Effector memory CD4-positive, alpha-beta T cell (primary cell): ENCODE measurements at places on chromosomes 6 and 20.
A peak's percentile ranks its signal among the peaks of the same experiment; 100 is the strongest.

DNA sequence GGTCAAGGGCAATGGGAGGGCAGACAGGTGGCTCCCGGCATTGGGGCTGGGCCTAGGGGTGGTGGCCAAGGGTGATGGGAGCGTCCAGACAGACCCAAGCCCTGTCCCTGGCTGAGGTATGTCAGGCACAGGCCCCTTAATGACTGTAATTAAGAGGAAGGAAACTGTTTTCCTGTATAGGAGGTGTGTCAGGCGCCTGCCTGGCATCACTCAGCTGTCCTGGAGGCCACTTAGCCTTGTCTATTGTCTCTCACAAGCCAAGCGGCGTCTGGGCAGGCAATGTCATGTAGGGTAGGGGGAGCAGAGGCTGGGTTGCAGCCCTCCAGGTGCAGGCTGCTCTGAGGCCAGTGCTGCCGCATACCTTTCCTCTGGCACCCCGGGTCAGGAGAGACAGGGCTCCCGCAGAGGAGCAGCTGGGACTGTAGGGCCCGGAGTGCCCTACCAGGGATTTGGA lies 3.9 kb upstream of the FAM83C start:
- no peaks in the 10 kb centered on the region for H3K27me3 ChIP-seq
- no peak overlapping the region for H3K4me3 ChIP-seq
- no peaks in the 10 kb centered on the region for H3K36me3 ChIP-seq
- H3K4me1 ChIP-seq, result no peaks in the 10 kb centered on the region
- no peak overlapping the region for H3K27ac ChIP-seq

- DNase-seq, result no peak
- H3K27ac ChIP-seq, result no peak overlapping the region
- H3K4me1 ChIP-seq, result no peaks in the 10 kb centered on the region
Measured at GRCh38 chr6:156589281-156589680, 187.9 kb upstream of the ARID1B start.

- DNase-seq, result no peak
- no peaks in the 10 kb centered on the region for H3K4me1 ChIP-seq
- H3K4me3 ChIP-seq, result no peak overlapping the region
- H3K36me3 ChIP-seq, result peaks cover 4% of the 10 kb centered on the region
- no peaks in the 10 kb centered on the region for H3K27me3 ChIP-seq
Measured at GRCh38 chr6:110902091-110902490, 27.5 kb downstream of the AMD1 start.

DNA sequence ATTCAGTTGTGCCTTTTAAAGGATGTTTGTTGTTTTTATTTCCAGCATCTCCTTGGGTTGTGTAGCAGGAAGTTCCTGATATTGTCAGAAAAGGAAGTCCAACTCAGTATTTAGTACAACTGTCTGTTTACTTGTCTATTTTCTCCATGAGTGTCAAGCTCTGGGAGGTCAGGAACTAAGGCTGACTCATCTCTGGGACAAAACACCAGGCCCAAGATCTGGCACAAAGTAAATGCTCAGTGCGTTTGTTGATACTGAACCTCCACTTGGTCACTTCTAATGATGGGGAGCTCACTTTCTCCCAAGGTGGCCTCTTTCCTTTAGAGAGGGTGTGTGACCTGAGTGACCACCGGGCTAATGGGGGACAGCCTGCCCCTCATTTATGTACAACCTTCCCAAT lies 12.6 kb upstream of the PIGU start:
- H3K36me3 ChIP-seq, result no peaks in the 10 kb centered on the region
- no peak overlapping the region for H3K27ac ChIP-seq
- H3K27me3 ChIP-seq, result no peaks in the 10 kb centered on the region
- no peak for DNase-seq
- no peak overlapping the region for H3K4me3 ChIP-seq
- no peaks in the 10 kb centered on the region for H3K4me1 ChIP-seq

- no peaks in the 10 kb centered on the region for H3K4me1 ChIP-seq
- no peaks in the 10 kb centered on the region for H3K27me3 ChIP-seq
- no peak overlapping the region for H3K4me3 ChIP-seq
Measured at GRCh38 chr6:73857341-73857890, 161.4 kb downstream of the CD109 start.

DNA sequence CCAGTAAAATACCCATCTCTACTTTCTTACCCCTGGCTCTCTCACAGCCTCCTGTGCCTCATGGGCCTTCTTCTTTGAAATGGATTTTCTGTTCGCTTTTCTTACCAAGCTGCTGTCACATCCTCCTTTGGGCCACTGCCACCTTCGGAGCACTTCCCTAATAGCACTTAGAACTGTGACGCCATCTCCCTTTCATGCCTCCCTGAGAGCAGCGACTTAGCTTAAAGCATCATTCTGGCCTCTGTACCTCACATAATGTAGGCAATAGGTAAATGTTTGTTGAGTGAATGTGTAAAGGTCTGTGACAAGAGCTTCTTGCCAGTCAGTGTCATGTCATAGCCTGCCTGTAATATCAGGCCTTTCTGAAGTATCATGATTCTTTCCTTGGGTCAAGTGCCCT lies 78.8 kb downstream of the ADGRG6 start:
- H3K36me3 ChIP-seq, result no peaks in the 10 kb centered on the region
- H3K27me3 ChIP-seq, result no peaks in the 10 kb centered on the region
- H3K27ac ChIP-seq, result no peak overlapping the region
- DNase-seq, result no peak
- H3K4me3 ChIP-seq, result no peak overlapping the region

DNA sequence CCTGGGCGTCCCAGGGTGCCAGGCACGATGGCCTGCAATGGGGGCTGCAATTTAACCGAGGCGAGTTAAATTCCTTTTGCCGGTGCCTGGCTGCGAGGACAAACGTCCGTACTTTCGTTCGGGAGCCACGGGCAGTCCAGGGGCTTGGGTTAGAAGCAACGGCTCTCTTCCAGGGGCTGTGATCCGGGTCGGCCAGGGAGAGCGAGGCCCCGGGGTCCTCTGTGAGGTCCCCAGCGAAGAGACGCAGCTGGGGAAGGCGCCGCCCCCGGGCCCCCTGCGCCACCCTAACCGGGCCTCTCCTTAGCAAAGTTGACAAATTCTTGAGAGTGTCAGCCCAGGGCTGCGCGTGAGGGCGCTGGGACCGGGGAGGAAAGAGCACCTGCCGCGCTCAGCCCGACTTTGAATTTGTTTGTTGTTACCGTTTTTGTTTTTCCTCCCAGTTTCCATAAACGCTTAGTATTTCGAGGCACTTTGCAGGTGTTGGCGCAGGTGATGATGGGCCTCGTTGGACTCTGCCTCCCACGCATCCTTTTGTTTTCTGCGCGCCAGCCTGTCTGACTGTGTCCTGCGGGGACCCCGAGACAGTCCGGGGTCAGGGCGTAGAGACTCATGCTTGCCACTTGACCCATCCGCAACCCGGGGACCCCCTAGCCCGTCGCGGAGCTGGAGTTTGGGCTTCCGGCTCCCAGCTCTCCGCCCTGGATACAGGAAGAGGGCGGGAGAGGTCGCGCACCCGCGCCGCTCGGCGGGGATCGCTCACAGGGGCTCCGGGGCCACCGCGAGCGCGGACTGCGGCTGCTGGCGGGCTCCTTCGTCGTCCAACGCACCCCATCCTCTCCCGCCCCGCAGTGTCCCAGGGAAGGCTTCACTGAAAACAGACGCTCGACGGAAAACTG lies 5.8 kb downstream of the OLIG3 start:
- H3K4me1 ChIP-seq, result peaks cover 33% of the 10 kb centered on the region
- peak overlapping the region; percentile 37 for H3K4me3 ChIP-seq
- no peaks in the 10 kb centered on the region for H3K36me3 ChIP-seq
- no peak for DNase-seq
- H3K27me3 ChIP-seq, result peaks cover 70% of the 10 kb centered on the region

- H3K4me3 ChIP-seq, result no peak overlapping the region
- no peaks in the 10 kb centered on the region for H3K27me3 ChIP-seq
- H3K4me1 ChIP-seq, result no peaks in the 10 kb centered on the region
- no peaks in the 10 kb centered on the region for H3K36me3 ChIP-seq
Measured at GRCh38 chr20:59923514-59923913, 9.9 kb downstream of the SYCP2 start.

DNA sequence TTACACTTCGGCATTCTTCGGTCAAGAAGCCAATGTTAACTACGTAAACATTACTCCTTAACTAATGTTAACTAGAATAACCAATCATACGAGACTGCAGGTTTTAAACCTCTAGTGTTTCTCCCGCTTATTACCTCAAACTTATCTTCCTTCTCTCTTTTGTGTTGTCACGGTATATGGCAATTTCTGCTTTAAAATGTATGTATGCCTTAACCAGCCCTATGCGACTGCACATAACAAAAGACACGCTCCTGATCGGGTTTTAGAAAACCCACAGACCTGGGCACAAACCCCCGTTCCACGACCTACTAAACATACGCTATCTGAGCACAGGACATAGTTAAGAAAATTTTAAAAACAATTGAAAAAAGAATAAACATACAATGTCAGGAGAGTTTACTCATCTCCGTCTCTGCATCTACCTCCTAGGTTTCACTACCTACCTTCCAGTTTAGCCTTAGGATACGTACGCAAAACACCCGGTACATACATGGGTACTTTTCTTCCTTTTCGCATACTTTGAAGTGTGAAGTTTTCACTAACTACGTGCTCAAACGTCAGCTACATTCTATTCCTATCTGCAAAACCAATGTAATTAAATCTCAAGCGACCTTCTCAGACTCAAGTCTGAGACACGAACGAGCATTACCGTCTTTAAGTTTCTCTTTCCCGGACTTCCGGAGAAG lies 1.1 kb downstream of the CD164 start:
- peak overlapping the region; percentile 91 for H3K27ac ChIP-seq
- DNase-seq, result no peak
- peak overlapping the region; percentile 77 for H3K4me3 ChIP-seq
- H3K4me1 ChIP-seq, result peaks cover 21% of the 10 kb centered on the region
- H3K27me3 ChIP-seq, result no peaks in the 10 kb centered on the region

- H3K27ac ChIP-seq, result no peak overlapping the region
- DNase-seq, result no peak
- no peaks in the 10 kb centered on the region for H3K4me1 ChIP-seq
- H3K36me3 ChIP-seq, result no peaks in the 10 kb centered on the region
Measured at GRCh38 chr20:19654921-19655320, 103.1 kb upstream of the RIN2 start.

DNA sequence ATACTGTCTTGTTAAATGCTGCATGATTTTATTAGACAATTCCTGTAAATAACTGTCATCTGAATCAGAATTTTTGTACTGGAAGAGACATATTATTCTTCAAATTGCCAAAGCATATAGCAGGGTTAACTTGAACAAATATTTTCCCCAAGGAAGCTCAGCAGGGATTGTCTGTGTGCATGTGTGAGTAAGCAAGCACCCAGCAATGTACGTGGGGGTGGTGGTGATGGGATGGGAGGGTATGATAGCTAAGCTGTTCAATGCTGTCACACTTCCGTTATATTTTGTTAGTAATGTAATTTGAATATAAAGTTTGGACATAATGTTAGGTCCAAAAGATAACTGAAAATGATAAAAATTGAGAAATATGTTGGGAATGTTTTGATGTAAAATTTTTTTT lies 118.1 kb downstream of the MYB start:
- no peaks in the 10 kb centered on the region for H3K4me1 ChIP-seq
- no peaks in the 10 kb centered on the region for H3K27me3 ChIP-seq
- H3K27ac ChIP-seq, result no peak overlapping the region
- no peak overlapping the region for H3K4me3 ChIP-seq

DNA sequence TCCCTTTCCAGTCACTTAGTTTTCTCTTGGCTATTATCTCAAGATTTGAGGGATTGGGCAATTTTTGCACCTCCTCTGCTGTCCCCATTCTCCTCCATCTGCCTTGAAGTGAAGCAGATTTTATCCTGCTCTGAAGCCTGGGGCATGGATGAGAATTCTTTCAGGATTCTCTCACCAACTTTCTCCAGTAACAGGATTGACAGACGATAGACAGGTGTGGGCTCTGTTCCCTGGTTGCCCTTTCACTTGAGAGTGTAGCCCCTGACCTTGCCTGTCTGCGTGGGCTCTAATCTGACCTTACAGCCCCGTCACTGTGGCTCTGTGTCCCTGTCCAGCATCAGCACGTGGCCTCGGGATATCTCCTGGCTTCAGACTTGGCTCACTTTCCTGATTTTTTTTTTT lies 27.1 kb downstream of the CDYL start:
- H3K36me3 ChIP-seq, result no peaks in the 10 kb centered on the region
- no peak overlapping the region for H3K27ac ChIP-seq
- no peak for DNase-seq
- no peak overlapping the region for H3K4me3 ChIP-seq
- H3K27me3 ChIP-seq, result no peaks in the 10 kb centered on the region

- DNase-seq, result no peak
- H3K36me3 ChIP-seq, result no peaks in the 10 kb centered on the region
- H3K27me3 ChIP-seq, result no peaks in the 10 kb centered on the region
- H3K4me1 ChIP-seq, result no peaks in the 10 kb centered on the region
Measured at GRCh38 chr20:14599613-14600012, 262.2 kb upstream of the FLRT3 start.

GRCh38 chr6:5053038-5053437 lies 32.1 kb upstream of the PPP1R3G start:
- no peaks in the 10 kb centered on the region for H3K4me1 ChIP-seq
- H3K4me3 ChIP-seq, result no peak overlapping the region
- H3K27ac ChIP-seq, result no peak overlapping the region

GRCh38 chr6:111748231-111748647 lies 125.0 kb downstream of the FYN start:
- peaks cover 5% of the 10 kb centered on the region for H3K36me3 ChIP-seq
- H3K27me3 ChIP-seq, result no peaks in the 10 kb centered on the region
- DNase-seq, result no peak

- H3K36me3 ChIP-seq, result no peaks in the 10 kb centered on the region
- no peak overlapping the region for H3K27ac ChIP-seq
- DNase-seq, result peak; percentile 3
- no peak overlapping the region for H3K4me3 ChIP-seq
Measured at GRCh38 chr6:70706491-70707123, 38.9 kb downstream of the SMAP1 start.
